ENCODE measurements at places on chromosomes 1 and 21.

DNA sequence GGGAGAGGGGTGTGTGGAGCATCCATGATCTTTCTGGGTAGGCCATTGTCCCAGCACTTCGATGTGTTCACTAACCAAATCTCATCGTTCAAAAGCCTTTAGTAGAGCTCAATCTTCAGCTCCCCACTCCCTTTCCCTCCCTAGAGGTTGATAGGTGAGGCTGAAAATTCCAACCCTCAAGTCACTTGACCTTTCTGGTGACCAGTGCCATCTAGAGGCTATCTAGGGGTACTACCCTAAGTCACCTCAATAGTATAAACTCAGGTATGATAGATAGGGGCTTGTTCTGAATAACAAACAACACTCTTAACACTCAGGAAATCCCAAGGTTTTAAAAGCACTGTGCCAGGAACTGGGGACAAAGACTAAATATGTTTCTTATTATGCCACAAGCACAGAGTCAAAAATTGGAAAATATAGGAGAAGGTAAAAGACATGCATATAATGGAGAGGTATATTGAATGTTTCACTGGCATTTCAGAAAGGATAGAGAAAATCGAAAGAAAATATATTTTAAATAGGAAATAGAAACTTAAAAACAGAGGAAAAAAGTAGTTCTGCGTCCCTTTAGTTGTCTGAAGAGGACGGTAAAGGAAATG lies 42.9 kb upstream of the CD53 start:
- DNase-seq, result peak; percentile 55

- DNase-seq, result no peak
Measured at GRCh38 chr1:19169642-19170041, 40.4 kb downstream of the UBR4 start.

DNA sequence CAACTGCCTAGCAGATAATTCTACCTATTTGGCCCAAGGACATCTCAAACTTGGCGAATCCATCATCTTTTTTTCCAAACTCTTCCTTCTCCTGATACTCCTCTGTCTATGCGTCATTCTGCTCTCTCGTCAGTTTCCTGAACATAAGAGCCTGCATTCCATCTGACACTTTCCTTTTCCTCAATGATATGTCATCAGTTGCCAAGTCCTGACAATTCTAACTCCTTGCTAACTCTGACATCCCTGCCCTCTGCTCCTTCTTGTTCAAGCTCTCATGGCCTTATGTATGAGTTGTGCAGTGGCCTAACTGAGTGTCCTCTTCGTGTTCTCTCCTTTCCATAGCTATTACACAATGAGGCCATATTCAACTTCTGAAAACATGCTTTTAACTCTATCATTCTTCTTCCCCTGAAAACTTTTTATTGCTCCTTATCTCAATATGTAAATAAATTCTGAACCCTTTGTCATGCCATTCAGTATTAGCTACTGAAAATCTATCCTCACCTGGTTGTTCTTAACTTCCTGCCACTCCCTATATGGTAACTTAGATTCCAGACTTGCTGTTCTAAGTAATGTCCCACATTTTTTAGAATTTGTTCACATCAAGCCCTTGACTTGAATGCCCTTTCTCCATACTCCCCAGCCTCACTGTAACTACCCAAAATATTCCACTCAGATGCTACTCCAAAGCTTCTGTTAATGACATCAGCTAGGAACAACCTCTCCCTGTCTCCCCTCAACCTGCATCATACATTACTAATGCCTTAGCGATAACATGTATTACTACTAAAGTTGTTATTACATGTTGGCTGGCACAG lies 11.5 kb downstream of the PALMD start:
- DNase-seq, result no peak

DNA sequence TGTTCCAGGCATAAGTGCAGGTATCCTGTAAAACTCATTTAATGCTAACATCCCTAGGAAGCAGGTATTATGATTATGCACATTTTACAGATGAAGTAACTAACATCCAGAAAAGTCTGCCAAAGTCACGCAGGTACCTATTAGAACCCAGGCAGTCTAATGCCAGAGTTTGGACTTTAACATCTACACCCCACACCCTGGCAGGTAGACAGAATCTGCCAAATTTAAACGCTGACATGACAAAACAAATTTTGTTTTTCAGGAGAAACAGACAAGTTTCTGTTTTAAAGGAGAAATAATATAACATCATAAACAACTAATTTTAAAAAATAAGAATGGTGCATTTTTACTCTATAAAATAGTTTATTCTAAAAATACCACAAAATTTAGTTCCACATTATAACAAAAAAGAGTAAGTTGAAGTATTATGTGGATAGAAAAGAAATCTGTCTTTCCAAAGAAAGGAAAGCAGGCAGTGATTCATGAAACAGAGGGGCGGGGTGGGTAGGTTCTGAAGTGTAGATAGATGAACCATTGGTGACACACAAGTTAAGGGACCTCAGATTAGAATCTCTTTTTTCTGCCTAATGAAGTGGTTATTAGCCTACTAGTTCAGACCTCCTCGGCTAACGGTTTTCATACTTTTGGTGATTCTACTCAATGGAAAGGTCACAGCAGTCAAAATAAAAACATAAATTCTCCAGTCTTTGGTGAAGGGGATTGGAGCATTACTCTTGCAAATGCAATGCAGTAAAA lies 1.7 kb downstream of the ASPM start:
- no peak for DNase-seq

- peak; percentile 26 for DNase-seq
Measured at GRCh38 chr1:230047114-230047865, 19.7 kb upstream of the GALNT2 start.

GRCh38 chr1:86758570-86758969 lies 54.2 kb downstream of the SH3GLB1 start:
- no peak for DNase-seq

DNA sequence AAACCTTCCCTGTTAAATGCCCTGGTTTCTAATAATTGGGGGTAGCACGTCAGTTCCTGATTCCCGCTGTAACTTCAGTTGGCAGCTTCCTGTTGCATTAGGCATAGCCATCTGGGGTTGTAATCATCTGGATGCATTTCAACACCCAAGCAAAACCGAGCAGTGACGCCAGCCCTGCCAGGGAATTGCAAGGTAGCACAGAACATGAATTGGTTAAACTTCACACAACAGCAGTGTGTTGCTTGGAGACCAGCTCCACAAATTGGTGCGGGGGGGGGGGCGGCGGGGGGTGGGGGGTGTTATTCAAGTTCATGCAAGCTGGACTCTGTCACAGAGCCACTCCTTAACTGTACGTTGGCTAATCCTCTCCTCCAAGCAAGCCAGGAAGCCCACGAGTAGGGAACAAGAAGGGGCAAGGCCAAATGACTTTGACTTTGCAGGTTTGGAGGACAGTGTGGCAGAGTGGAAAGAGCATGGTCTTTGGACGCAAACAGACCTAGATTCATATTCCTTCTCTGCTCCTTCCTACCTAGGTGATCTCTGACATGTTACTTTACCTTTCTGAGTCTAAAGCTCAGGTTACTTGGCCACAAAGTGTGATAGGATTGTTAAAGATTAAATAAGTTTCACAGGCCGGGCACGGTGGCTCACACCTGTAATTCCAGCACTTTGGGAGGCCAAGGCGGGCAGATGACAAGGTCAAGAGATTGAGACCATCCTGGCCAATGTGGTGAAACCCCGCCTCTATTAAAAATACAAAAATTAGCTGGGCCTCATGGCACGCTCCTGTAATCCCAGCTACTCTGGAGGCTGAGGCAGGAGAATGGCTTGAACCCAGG lies 4.7 kb downstream of the LAX1 start:
- no peak for DNase-seq

DNA sequence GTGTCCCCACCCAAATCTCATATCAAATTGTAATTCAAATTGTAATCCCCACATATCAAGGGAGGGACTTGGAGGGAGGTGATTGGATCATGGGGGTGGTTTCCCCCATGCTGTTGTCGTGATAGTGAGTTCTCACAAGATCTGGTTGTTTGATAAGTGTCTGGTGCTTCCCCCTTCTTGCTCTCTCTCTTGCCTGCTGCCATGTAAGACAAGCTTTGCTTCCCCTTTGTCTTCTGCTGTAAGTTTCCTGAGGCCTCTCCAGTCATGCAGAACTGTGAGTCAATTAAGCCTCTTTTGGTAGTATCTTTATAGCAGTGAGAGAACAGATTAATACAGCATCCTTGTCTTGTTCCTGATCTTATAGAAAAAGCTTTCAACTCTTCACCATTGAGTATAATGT lies 6.5 kb upstream of the LRRC39 start:
- DNase-seq, result no peak

DNA sequence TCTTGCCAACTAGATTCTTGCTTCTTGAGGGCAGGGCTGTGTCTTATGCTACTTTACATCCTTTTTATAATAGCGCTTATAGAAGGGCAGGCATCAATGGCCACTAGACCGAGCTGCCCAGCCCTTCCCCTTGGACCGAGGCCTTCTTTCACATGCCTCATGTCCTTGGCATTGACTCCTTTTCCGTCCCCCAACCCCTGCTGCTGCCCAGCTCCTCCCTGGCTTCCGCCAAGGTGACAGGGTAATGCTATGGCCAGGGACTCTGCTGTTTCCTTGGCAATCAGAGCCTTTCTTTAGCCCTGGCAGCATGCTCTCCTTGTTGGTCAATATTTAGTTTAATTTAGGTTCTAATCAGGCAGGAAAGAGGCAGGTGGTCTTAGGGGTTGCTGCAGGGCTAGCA lies 48.2 kb downstream of the DDX20 start:
- no peak for DNase-seq

DNA sequence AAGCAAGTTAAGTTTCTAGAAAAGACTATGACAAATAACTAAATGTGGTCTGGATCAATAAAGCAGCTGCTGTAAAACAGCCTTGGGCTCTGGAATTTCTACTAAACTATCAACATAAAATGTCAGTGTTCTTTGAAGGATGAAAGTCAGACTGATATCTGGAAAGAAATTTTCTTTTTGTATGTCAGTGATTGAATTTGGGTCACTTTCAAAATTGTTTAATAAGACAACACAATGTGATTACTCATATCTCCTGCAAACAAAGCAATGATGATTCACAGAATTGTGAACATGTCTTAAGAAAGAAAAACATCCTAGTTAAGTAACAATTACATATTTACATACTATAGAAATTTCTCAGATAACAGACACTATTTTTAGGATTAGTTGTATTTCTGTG lies 826.4 kb downstream of the PLA2G4A start:
- DNase-seq, result no peak

- DNase-seq, result peak; percentile 78
Measured at GRCh38 chr1:156910309-156910782, 10.1 kb upstream of the LRRC71 start.

GRCh38 chr1:39678889-39679288 lies 7.0 kb upstream of the NT5C1A start:
- DNase-seq, result no peak

DNA sequence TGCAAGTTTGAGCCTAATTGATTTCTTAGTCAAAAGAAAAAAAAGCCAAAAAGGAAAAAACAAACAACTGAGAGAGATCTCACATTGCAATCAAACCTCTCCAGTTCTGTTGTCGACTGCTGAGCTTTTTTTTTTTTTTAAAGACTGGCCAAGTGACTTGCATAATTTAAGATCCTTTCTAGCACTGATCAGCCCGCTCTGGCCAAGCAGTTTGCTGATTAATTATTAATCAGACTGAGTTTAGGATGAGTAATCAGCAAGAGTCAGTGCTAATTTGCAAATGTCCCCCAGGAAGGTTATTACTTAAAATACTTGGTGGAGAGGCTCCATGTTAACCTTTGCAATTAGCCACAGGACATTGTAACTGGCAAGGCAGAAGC lies 39.3 kb downstream of the HMGB4 start:
- DNase-seq, result no peak

DNA sequence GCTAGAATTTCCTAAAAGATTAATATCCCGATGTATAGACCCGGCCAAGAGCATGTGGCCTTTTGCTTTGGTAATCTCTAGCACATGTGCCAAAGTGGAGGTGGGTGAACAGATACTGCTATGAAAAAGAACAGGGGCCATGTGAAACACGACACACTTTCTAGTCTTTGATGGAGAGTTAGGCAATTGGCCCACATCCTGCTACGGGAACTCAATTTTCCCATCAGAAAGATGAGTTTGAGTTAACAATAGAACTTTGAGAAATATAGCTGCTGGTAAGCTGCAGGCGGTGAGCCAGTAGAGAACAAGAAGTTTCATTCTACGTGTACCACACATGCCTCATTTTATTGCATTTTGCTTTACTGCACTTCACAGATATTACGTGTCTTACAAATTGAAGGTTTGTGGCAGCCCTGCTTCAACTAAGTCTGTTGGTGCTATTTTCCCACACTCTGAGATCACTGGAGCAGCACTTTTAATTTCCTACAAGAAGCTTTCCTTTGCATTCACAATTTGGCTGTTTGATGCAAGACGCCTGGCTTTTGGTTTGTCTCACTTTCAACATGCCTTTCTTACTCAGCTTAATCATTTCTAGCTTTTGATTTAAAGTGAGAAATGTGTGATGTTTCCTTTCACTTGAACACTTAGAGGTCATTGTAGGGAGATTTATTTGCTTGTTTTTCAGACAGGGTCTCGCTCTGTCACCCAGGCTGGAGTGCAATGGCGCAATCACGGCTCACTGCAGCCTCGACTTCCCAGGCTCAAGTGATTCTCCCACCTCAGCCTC lies 46.3 kb downstream of the HTR6 start:
- peak; percentile 72 for DNase-seq

DNA sequence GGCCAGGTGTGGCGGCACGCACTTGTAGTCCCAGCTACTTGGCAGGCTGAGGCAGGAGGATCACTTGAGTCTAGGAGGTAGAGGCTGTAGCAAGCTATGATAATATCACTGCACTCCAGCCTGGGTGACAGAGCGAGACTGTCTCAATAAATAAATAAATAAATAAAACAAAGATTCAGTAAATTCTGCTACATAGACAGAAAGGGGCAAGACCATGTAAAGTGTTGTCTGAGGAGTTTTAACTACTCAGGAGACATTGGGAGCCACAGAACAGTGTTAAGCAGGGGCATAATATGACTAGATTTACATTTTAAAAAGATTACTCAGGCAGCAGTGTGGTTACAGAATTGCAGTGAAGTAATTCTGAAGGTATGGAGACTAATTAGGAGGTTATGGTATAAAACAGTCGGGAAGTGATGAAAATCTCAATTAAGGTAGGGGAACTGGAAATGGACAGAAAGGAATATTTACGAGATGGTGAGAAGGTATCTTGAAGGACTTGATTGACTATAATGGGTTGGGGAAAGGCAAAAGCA lies 94.7 kb downstream of the ATP1B1 start:
- no peak for DNase-seq

DNA sequence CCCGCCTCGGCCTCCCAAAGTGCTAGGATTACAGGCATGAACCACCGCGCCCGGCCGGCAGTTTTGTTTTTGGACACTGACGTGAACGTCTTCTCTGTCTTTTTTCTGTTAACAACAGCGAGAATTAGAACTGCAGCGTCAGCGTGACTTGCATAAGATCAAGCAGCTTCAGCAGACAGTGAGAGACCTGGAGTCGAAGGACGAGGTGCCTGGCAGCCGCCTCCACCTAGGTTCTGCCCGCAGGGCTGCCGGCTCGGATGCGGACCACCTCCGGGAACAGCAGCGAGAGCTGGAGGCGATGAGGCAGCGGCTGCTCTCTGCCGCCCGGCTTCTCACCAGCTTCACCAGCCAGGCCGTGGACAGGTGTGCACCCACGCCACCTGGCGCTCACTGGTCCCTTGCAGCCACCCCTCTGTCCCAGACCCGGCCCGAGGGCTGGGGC lies 22.9 kb upstream of the DIP2A start:
- no peak for DNase-seq

Data from stimulated activated effector memory CD8-positive, alpha-beta T cell treated with anti-CD3 and anti-CD28 coated beads, Interleukin-12 subunit alpha, Interleukin-12 subunit beta, amount 100 ng/mL, for 72 hours (primary cell).